ENCODE measurements at places on chromosomes 3 and 15.

DNA sequence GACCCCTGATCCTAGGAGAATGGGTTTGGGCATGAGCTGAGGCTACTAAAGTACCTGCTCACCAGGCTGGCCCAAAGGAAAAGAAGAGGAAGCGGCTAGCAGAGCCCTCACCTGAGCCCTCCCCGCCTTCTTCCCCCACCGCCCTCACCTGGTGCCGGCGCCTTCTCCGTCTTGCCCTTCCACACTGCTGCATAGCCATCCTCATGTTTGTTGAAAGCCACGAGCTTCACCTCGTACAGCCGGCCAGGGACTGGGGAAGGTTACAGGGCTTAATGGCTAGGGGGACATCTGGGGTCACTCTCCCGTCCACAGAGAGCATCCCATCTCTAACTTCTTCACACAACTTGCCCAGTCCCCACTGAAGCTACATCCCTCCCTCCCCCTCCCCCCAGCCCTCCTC lies 13.9 kb upstream of the IGDCC3 start:
- no peak overlapping the region for H3K27ac ChIP-seq
- H3K4me1 ChIP-seq: no peaks in the 10 kb centered on the region
- no peaks in the 10 kb centered on the region for H3K36me3 ChIP-seq
- no peak overlapping the region for H3K4me3 ChIP-seq
- peaks cover 32% of the 10 kb centered on the region for H3K27me3 ChIP-seq

- peaks cover 8% of the 10 kb centered on the region for H3K4me1 ChIP-seq
- no peak overlapping the region for H3K4me3 ChIP-seq
- no peaks in the 10 kb centered on the region for H3K36me3 ChIP-seq
- no peak overlapping the region for H3K27ac ChIP-seq
- peaks cover 4% of the 10 kb centered on the region for H3K27me3 ChIP-seq
Measured at GRCh38 chr3:187186801-187187421, 10.4 kb upstream of the RTP1 start.

DNA sequence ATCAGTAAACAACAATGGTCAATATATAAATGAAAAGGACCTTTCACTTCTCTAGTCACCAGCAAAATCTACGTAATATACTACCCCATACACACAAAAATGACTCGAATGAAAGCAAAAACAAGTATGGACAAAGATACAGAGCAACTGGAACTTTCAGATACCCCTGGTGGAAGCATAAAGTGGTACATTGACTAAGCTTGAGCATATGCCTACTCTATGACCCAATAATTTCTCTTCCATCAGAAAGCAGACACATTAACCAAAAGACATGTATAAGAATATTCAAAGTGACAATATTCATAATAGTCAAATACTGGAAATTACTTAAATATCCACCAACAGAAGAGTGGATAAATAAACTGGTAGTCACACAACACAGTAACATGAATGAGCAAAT lies 86.0 kb downstream of the EFL1 start:
- peaks cover under 1% of the 10 kb centered on the region for H3K36me3 ChIP-seq
- H3K4me1 ChIP-seq: no peaks in the 10 kb centered on the region
- H3K4me3 ChIP-seq: no peak overlapping the region
- no peak overlapping the region for H3K27ac ChIP-seq

DNA sequence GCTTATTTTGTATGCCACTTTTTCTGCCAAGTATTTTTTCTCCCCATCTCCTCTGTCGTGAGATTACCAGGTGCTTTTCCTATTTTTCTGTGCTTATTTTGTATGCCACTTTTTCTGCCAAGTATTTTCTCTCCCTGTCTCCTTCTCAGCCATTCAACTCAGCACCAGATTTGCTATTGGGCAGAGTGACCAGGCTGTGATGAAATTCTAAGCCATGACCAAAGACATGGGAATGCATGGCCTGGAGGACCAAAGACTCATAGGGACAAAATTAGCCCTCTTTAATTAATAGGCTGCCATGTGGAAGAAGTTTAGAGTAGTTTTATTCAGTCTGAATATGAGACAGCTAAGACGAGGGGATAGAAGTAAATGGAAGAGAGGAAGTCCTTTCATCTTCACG lies 257.4 kb downstream of the SQOR start:
- no peak for DNase-seq
- no peaks in the 10 kb centered on the region for H3K4me1 ChIP-seq
- no peaks in the 10 kb centered on the region for H3K36me3 ChIP-seq
- no peaks in the 10 kb centered on the region for H3K27me3 ChIP-seq
- no peak overlapping the region for H3K4me3 ChIP-seq

GRCh38 chr15:68353421-68354135 lies 76.0 kb downstream of the FEM1B start:
- no peaks in the 10 kb centered on the region for H3K27me3 ChIP-seq
- H3K4me1 ChIP-seq: peaks cover 12% of the 10 kb centered on the region
- no peak overlapping the region for H3K4me3 ChIP-seq
- no peaks in the 10 kb centered on the region for H3K36me3 ChIP-seq

DNA sequence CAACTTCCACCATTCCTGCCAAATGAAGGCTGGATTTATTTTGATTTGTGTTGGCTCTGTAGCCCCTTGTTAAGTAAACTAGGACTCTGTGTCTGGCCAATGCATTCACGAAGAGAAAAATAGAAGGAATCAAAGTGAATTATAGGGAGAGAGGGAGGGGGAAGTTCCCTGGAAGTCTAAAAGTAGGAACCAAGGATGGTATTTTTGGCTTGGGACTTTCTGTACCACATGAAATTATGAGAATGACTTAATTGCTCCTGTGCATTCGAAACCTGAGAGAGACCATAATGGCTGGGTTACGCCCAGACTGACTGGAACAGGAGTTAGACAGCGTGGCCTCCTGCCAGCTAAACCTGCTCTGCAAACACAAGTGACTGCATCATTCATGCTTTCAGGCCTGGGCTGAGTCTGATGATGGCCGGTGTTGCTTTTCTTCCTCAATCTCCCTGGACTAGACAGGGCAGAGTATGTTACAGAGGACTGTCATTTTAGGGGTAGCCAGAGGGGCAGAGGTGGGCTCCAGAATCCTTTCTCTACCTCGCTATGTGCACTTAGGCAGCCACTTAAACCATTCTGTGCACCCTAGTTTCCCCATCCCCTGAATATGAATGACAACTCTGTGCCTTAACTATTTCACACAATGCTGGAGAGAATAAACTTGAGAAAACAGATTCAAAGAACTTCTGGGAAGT lies 58.9 kb downstream of the MYO1E start:
- no peak for DNase-seq
- no peaks in the 10 kb centered on the region for H3K36me3 ChIP-seq
- peaks cover 14% of the 10 kb centered on the region for H3K4me1 ChIP-seq
- H3K4me3 ChIP-seq: no peak overlapping the region
- H3K27me3 ChIP-seq: no peaks in the 10 kb centered on the region

DNA sequence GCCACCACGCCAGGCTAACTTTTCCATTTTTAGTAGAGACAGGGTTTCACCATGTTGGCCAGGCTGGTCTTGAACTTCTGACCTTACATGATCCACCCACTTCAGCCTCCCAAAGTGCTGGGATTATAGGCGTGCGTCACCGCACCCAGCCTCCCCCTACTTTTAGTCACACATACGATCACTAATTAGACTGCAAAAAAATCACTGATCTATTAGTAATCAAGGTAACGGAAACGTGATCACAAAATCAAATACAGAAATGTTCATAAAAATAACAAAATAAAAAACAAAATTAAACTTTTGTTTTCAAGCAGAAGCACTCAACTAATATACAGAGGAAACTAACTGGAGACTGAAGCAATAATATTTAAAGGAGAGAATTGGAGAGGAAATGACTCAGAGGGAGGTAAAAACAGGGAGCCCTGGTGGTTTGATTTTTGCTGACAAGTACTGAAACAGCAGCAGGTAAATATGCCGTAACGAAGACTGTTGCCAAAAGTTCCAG lies 4.6 kb downstream of the WDR53 start:
- no peak for DNase-seq
- H3K27ac ChIP-seq: no peak overlapping the region
- H3K4me3 ChIP-seq: no peak overlapping the region
- H3K27me3 ChIP-seq: no peaks in the 10 kb centered on the region
- H3K4me1 ChIP-seq: peaks cover 8% of the 10 kb centered on the region
- H3K36me3 ChIP-seq: peaks cover 58% of the 10 kb centered on the region
